Pons (tissue), 1 donor: ENCODE measurements at places on chromosomes 5 and 9.

- DNase-seq, result no peak
Observed at GRCh38 chr9:130692321-130692720, 1.3 kb upstream of the EXOSC2 start.

GRCh38 chr9:93126825-93127368 lies 7.2 kb downstream of the NINJ1 start:
- DNase-seq, result no peak

DNA sequence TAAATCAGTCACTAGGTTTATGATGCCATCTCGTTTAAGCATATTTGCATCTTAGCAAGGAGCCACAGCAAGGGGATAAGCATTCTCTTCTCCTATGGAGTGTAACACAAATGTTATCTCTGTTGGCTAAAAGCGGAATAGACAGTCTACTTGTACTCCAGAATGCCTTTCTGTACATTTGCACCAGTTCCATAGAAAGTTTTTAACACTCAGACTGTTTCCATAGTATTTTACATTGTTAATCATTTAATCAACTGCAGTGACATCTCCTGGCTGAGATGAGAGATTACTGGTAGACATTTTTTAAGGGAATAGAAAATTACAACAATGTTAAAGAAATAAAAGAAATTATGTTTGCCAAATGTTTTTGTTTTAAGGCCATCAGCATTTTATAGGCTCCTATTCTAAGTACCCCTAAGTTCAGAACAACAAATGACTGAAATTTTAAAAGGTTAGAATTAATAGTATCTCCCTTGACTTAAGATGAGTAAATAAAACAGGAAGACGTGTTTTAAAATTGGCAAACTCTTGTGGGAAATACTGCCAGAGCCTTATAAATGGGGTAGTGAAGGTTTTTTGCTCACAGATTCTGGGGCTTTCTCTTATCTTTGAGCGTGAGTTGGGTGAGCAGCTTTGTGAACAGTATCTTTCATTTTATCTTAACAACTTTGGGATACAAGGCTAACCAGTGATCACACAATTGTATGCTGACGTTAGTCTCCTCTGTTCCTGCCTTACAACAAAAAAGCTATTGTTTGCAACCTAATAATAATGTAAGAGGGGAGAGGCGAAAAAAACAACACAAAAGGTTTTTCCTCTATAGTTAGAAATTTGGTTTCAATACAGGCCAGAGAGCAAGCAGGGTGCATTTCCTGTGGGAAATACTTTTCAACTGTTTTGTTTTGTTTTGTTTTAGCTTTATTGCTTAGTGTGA lies 294.3 kb downstream of the FBXL7 start:
- DNase-seq, result peak; percentile 96

- peak; percentile 81 for DNase-seq
Observed at GRCh38 chr5:137200906-137201700, 298.0 kb downstream of the SPOCK1 start.

GRCh38 chr5:111813537-111813936 lies 56.5 kb upstream of the NREP start:
- no peak for DNase-seq

DNA sequence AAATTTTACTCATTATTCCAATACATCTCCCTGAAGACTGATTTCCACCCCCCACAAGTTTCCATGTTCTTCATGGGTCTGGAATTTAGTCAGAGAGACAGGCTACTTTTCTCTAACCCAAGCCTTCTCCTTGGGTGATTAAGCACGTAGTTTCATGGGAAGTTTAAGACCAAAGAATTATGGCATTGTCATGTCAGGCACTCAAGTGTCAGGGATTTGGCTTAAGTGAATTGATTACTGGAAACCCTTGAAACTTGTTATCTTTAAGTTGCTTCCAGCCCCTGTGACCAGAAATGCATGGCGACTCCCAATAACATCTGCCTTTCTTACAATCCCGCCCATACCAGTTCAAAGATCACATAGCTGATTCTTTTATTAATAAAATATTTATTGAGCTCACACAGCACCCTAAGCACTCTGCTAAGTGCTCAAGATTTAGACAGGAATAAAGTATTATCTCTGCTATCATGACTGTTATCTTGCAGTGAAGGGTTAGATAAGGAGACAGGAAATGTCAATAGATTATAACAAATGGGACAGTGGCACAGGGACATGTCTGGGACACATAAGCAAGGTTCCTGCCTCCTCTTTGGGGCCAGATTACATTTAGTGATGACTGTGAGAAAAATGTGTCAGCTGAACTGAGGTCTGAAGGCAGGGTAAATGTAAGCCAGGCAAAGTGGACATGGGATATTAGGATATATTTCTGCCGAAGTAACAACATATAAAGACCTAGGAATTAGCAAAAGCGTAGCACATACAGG lies 241.2 kb upstream of the TNC start:
- no peak for DNase-seq

- no peak for DNase-seq
Observed at GRCh38 chr5:170960567-170960966, 98.7 kb downstream of the RANBP17 start.

- DNase-seq, result no peak
Observed at GRCh38 chr5:61748121-61748520, 416.1 kb downstream of the ZSWIM6 start.

DNA sequence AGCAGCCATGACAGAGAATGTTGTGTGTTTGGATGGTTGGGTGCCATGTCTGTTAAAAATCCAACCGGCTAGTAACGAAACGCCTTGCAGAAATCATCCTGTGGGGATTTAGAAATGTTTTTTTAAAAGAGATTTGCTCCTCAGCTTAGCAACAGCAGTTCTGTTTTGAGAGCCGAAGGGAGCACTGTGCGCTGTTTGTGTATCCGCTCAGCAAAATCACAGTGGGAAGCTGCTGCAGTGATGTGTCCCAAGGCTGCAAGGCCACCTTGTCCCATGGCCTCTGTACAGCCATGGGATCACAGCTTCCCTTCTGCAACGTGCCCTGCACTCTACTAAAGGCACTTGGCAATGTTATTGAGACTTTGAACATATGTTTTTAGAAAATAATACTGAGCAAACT lies 40.9 kb downstream of the TRIO start:
- DNase-seq, result no peak

GRCh38 chr9:132078699-132079356 lies 839 bp downstream of the MED27 start:
- no peak for DNase-seq
